ENCODE measurements at places on chromosomes 6 and 20.

GRCh38 chr20:46807998-46808397 lies 86.6 kb upstream of the EYA2 start:
- DNase-seq, result no peak

GRCh38 chr6:31659649-31660380 lies 763 bp downstream of the C6orf47 start:
- DNase-seq, result no peak

- no peak for DNase-seq
Measured at GRCh38 chr20:23544133-23544532, 24.2 kb downstream of the CST9L start.

GRCh38 chr20:61667056-61667792 lies 398.5 kb downstream of the TAF4 start:
- DNase-seq, result no peak

- peak; percentile 92 for DNase-seq
Measured at GRCh38 chr6:106979435-106979884, 4.9 kb upstream of the CD24 start.

GRCh38 chr6:163994566-163994965 lies 580.0 kb downstream of the QKI start:
- DNase-seq, result no peak

DNA sequence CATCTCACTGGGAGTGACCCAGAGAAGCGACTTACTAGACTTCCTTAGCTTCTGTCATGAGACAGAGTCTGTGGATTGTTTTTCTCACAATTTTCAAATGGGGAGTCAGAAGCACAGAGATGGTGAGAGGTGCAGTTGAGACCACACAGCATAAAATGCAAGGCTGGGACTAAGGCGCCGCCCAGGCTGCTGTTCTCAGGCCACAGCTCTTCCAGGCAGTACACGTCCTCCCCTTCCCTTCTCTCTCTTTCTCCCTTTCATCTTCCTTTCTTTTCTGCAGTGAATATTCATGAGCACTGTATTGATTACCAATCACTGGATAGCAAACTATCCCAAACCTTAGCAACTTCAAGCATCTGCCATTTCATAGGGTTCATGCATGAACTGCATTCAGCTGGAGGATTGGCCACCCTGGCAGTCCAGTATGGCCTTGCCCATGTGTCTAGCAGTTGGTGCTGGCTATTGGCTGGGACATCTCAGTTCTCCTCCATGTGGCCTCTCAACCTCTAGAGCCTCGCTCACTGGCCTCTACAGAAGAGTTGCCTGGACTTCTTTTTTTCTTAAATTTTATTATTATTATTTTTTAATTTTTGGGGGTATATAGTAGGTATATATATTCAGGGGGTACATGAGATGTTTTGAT lies 11.4 kb downstream of the BCAS4 start:
- no peak for DNase-seq
